ENCODE measurements at places on chromosomes 16 and 17.
A peak's percentile ranks its signal among the peaks of the same experiment; 100 is the strongest.

GRCh38 chr16:85090873-85091521 is 21.3 kb downstream of the CIBAR2 start:
- DNase-seq = no peak

GRCh38 chr16:83147244-83147643 is 520.5 kb downstream of the CDH13 start:
- no peak for DNase-seq

GRCh38 chr17:30829022-30829421 is 2.7 kb upstream of the ATAD5 start:
- DNase-seq = no peak

DNA sequence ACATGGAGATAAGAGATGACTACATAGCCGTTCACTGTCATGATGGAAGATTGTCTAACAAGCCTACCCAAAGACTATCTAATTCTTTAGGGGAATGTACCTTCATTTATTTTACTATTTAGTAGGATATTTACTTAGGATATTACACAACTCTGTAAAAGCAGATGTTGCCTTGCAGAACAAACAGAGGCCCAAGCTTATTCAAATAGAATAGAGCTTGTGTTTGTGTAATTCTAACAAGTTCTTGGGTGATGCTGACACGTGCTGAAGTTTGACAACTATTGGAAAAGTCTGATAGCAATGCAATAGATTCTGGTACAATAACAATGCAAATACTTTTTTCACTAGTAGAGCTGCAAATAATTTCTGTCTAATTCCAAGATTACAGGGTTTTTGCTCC is 447.6 kb downstream of the TOX3 start:
- DNase-seq = no peak

- DNase-seq = no peak
Measured at GRCh38 chr17:65047941-65048340, 8.6 kb downstream of the GNA13 start.

DNA sequence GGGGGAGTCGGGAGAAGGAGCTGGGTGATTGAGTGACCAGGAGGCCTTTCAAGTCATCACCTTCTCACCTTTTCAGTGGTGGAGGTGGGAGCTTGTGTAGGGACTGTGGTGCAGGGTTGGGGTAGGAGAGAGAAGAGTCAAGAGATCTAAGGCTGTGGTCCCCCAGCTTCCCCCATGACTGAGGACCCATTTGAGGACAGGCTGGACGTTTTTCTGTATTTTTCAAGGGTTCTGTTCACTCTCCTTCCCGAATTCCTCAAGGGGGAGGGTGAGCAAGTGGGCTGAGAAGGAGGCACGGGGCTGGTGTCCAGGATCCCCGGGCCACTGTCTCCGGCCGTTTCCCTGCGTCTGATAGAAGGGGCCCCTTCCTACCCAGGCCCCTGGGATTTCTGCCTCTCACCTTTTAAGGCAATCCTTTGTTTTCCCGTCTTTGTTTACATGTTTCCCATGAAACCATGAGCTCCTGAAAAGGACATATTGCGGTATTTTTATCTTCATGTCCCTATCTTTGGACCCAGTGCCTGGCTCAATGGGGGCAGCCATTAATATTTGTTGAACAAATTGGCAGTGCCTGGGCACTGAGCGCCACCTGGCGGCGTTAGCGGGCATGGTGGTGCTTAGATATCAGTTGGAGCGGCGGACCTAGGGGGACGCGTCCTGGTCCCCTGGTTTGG is 9.2 kb upstream of the CD300A start:
- peak; percentile 82 for DNase-seq

DNA sequence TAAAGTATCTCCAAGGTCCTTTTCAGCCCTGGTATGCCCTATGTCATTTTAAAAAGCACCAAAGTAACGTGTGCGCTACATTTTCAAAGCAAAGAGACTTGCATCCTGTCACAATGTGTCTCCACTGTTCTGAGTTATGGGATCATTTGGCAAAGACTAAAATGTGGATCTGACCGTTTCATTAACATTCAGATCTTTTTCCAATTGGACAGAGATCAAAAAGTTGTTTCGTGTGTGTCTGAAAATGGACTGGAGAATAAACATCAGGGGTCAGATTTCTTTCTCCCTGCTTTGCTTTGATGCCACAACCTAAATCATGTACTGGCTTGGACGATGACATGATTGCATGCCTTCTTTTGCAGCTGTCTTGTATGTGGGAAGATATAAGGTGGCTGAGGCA is 136.0 kb upstream of the NOG start:
- DNase-seq = no peak

GRCh38 chr17:76562734-76563148 is 22.9 kb downstream of the PRCD start:
- no peak for DNase-seq
